T-helper 2 cell (primary cell): ENCODE measurements at places on chromosomes 7 and 10.

- DNase-seq, result peak; percentile 91
Measured at GRCh38 chr10:110918643-110919348, at the start of gene BBIP1. BBIP1 (minus strand) TSS chr10:110919180; CDS start chr10:110918157, 1,023 bp downstream.

- DNase-seq, result no peak
Measured at GRCh38 chr7:91263384-91264045, 718 bp upstream of the FZD1 start.

GRCh38 chr7:28480595-28480994 lies 68.3 kb downstream of the CREB5 start:
- no peak for DNase-seq

- DNase-seq, result peak; percentile 12
Measured at GRCh38 chr10:119209035-119209735, 1.8 kb downstream of the GRK5 start.
